ENCODE measurements at places on chromosomes 6 and 20. TPM values are rescaled to one million over a fixed set of nuclear protein-coding genes. Genes with fewer than 3 reads are reported as not detected.

The SMIM13 gene
- total RNA-seq, result 4.7 TPM

The SLC22A3 gene
- total RNA-seq, result 0.92 TPM

The EEF1A2 gene
- total RNA-seq, result 0.06 TPM

The SIRPD gene
- not detected for total RNA-seq

The SLC26A8 gene
- 0.26 TPM for total RNA-seq

The LRFN2 gene
- total RNA-seq, result not detected

The MOXD1 gene
- total RNA-seq, result 29.5 TPM

The CAP2 gene
- 8.1 TPM for total RNA-seq

The AVP gene
- not detected for total RNA-seq

The MYBL2 gene
- 3.9 TPM for total RNA-seq

The TNFRSF6B gene
- 4.5 TPM for total RNA-seq

The CCN2 gene
- total RNA-seq, result 194 TPM

The BNIP5 gene
- not detected for total RNA-seq

The PXDC1 gene
- total RNA-seq, result 49.0 TPM

All from aortic smooth muscle cell (primary cell).